ENCODE measurements at places on chromosomes 2 and 18.

DNA sequence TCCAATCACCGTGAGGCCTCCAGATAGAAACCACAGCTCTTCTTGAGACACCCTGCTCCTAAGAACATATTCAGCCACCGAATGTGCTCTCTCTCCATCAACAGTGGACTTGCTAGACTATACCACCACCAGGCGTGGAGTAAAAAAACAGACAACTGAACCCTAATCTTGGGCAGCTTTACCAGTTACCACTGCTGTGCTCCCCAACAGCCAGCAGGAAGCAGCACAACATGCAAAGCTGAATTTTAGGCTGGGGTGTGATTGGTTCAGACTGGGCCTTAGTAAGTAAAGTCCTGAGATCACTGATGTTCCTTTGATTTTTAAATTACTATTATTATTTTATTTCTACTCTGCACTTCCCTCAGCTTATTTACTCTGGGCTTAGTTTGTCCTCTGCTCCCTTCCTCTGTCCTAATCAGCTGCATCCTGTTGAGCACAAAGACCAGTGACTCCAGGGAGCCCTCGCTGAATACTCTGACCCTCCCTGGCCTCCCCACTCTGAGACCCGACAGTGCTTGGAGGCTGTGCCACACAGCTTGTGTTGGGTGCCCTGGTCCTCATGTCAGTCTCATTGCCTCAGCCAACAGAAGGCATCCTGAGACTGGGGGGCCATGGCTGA lies 21.9 kb downstream of the MRPL35 start:
- DNase-seq, result no peak

- no peak for DNase-seq
These were observed 1.2 kb downstream of the BCL11A start for GRCh38 chr2:60552078-60552850.

DNA sequence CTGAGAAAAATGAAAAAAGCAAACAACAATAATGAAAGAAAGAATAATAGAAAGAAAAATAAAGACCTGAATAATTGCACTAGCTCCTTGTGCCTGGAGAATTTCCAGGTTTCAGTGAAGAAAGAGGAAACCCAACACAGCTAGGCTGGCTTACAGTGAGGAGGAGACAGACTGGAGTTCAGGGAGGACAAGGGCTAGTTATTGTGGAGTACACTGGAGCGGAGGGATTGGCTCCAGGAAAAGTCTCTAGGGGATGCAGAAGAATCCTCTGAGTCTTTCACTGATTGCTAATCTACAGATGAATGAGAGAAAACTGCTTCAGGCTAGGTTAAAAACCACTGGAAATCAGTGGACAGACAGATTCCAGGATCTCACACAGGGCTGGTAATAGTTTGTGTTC lies 163.6 kb upstream of the RBMS1 start:
- DNase-seq, result no peak

GRCh38 chr2:171095014-171095582 lies 65.6 kb downstream of the TLK1 start:
- no peak for DNase-seq

GRCh38 chr2:190170673-190171072 lies 108.1 kb upstream of the MSTN start:
- DNase-seq, result no peak

DNA sequence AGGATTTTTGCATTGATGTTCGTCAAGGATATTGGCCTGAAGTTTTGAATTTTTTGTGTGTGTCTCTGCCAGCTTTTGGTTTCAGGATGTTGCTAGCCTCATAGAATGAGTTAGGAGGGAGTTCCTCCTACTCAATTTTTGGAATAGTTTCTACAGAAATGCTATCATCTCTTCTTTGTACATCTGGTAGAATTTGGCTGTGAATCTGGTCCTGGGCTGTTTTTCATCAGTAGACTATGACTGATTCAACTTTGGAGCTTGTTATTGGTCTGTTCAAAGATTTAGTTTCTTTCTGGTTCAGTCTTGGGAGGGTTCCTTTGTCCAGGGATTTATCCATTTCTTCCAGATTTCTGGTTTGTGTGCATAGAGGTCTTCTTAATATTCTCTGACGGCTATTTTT lies 166.7 kb downstream of the ST6GAL2 start:
- no peak for DNase-seq

GRCh38 chr2:88880441-88880953 lies 189.0 kb downstream of the RPIA start:
- DNase-seq, result peak; percentile 59

DNA sequence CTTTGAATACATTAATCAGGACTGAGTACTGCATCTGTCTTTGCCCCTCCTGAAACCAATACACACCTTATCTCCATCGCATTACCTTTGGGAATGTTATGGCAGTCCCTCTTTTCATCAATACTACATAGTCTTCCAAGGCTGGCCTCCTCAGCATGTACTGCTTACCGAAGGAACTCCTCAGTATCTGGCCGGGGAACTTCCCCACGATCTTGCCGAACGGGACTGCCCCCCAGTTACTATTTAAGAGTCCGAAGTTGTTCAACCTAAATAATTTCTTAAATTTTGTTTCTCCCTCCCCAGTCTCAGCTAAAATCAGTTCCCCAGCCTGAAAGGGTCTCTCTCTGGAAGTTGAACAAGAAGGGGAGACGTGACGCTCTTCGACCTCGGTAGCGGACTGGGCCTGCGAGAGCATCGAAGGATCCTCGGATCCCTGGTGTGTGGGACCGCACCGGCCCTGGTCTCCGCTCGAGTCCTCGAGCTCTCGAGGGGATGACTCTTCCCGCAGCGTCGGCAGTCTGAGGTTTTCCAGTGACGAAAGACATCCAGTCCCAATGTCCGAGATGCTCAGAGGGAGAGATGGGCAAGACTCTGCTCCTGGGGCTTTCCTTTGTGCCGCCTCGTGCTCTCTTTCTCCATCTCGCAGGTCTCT lies 489 bp downstream of the TRMT61B start:
- DNase-seq, result peak; percentile 10

GRCh38 chr2:108938077-108938710 lies 50.8 kb downstream of the EDAR start:
- DNase-seq, result no peak

DNA sequence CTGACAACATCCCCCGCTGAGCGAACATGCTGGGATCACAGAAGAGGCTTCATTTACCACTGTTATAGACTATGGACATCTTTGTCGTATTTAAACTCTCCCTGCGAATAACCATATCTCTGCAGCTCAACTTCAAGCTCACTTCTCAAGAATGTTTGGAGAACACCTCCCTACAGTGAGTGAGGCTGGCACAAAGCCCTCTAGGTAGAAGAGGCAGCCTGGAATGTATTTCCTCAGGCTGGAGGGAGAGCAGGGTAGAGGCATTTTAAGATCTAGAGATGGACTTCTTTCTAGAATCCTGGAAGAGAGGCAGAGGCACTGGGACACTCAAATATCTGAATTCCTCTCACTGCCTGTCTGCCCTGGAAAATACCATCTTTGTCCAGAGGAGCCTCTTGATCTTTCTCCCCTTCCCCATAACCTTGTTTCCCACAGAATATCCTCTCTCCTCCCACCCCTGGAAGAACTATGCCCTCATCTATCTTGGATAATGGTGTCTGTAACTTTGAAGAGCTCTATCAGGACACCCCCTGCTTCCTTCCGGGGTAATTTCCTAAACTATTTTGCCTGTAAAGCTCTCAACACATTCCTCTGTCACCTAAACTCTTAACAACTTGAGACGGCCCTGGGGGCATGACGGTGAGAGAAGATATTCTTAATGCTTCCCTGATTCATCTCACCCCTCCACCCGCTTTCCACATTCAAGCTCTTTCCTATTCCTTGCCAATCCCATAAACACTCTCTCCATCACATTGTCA lies 2.4 kb upstream of the ANTXR1 start:
- no peak for DNase-seq

- DNase-seq, result peak; percentile 4
These were observed 48.2 kb upstream of the TMEM200C start for GRCh38 chr18:5943514-5943913.

GRCh38 chr2:16277117-16277516 lies 336.8 kb downstream of the MYCN start:
- DNase-seq, result no peak

GRCh38 chr18:11736656-11737055 lies 47.6 kb downstream of the GNAL start:
- DNase-seq, result no peak

- no peak for DNase-seq
These were observed 75.3 kb upstream of the NPAS2 start for GRCh38 chr2:100744589-100744988.

DNA sequence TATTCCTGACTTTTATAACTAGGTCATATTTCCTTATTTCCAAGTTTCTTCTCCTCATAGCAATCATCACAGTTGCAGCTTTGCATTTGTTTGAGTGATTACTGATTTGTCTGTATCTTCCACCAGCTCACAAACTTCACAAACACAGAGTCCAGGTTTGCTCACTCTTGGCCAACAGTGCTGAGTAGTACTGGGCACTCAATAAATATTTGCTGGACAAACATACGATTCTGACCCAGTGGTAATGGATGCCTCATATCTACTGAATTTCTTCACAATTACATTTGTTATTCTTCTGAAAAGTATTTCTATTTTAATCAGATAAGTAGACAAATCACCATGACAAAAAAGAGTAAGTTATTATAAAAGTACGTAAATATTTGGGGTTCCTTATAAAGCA lies 516.3 kb downstream of the TDRD15 start:
- no peak for DNase-seq

- no peak for DNase-seq
These were observed 53.8 kb upstream of the ASB18 start for GRCh38 chr2:236317938-236318396.

DNA sequence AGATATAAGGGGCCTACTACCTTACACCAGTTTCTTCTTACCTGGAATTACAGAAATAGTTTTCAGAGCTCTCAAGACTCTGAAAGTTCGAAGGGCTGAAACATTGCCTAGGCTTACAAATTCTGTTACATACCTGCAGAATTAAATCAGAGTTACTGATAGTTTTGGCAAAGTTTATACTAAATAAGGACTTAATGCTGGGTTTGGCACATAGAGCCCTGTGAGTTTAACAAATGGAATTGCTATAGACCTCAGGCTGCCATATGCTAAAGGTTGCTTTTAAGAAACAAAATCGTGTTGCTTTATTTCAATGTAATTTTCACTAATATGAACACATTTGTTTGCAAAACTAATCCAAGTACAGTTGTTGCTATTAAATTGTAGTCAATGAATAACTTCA lies 40.1 kb downstream of the SCN3A start:
- no peak for DNase-seq

GRCh38 chr2:110819711-110820110 lies 87.3 kb downstream of the ACOXL start:
- DNase-seq, result no peak

- peak; percentile 42 for DNase-seq
These were observed 332.7 kb upstream of the POU3F3 start for GRCh38 chr2:104521247-104521646.

DNA sequence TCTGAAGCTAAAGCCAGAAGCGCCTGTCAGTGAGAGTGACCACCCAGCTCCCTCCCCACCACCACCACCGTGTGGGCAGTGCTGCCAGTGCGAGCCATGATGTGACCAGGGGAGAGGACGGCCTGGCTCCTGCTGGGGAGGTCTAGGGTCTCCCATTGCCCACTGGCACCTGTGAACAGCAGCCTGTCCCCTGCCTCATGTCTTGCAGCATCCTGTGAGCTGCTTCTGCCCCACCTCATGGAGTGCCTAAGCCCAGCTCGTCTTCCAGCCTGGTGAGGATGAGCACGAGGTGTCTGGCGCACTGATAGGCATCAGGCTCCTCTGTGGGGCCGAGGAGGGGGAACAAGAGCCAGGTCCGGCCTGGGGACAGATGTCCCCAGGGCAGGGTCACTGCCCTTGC lies 61.4 kb downstream of the FAM168B start:
- no peak for DNase-seq

DNA sequence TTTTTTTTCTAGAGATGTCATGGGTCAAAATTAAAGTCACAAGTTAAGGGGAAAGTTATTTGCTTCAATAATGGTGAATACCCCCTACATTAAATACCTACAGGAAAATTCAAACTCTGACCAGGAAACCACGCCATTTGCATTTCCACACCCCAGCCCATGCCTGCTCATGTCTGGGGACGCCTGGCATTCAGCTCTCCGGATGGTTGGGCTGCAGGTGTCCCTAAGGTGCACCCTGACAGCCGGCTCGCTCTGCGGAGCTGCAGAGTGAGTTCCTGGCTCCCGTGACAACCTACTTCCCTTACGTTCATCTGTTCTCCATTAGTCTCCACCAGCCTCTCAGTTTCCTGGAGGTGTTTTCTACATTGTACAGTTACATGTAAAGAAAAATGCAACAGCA lies 122.7 kb upstream of the RIOK3 start:
- no peak for DNase-seq

GRCh38 chr2:54541995-54542394 lies 85.9 kb downstream of the SPTBN1 start:
- no peak for DNase-seq

DNA sequence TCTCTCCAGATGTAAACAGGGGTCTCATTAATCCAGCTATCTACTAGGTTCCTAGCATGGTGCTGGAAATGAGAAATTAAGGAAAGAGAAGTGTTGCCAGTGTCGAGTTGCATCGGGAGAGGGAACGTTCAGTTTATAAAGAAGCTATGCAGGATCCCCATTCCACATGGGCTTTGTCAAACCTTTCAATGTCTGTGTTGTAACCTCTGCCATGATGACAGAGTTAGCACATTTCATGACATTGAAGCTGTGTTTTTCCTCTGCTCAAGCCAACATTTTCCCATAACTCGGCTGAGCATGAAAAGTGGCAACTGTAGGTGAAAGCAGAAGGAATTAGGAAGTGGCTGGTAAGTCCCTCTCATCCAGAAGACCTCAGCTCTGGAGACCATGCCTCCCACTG lies 133.4 kb downstream of the WDSUB1 start:
- no peak for DNase-seq

- no peak for DNase-seq
These were observed 797 bp downstream of the TXNL4A start for GRCh38 chr18:79987566-79987965.

- peak; percentile 6 for DNase-seq
These were observed 156.6 kb downstream of the INO80D start for GRCh38 chr2:205929246-205929942.

DNA sequence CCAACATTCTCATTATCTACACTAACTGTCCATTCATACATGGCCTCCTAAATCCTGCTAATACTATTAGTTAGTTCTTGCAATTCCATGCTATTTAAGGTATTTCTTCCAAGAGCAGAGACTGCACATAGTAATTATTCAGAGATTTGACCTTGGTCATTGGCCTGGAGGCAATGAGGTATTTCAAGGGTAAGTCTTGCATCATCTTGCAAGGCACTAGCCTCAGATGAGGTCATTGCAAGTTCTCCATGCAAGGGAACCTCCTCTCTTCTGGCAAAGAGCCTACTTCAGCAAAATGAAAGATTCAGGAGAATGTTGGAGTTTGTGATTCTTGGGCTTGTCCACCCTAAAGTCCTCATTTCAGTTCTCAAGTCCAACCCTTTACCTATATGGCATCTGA lies 48.5 kb upstream of the IKZF2 start:
- no peak for DNase-seq

Measured in NCI-H748 treated with DMSO at 0.1 percent for 48 hours (cell line).